ENCODE measurements at places on chromosomes 6 and 20. TPM values are rescaled to one million over a fixed set of nuclear protein-coding genes. Genes with fewer than 3 reads are reported as not detected.

DNA sequence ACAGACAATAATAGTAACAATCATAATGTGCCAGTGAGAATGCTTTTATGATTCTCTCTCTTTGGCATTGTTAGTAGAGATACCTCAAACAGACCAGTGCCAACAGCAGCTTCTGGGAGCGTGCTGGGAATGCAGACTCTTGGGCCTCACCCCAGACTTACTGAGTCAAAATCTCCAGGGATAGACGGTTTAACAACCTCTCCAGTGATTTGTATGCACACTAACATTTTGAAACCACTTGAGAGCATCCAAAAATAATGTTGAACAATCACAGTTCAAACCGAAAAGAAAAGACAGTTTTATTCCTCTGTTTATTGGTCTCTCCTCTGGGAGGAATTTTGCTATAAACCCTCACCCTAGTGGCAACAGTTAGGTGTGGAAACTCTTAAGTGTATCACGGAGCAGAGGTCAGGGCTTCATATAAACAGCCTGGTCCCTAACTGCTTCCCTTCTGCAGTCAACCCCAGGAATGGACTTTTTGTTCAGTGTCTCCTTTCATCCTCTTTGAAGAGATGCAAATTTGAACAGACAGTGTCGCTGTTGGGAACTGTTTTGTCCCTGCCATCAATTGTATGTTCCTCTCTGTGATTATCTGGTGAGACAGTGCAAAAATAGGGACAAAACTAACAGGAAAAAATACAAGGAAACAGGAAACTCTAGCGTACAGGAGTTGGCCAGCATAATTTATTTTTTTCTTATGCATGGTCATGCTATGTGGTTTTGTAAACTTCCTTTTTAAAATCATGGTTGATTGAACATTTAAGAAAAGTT lies 162.4 kb upstream of the BTBD3 start:
- DNase-seq: no peak

DNA sequence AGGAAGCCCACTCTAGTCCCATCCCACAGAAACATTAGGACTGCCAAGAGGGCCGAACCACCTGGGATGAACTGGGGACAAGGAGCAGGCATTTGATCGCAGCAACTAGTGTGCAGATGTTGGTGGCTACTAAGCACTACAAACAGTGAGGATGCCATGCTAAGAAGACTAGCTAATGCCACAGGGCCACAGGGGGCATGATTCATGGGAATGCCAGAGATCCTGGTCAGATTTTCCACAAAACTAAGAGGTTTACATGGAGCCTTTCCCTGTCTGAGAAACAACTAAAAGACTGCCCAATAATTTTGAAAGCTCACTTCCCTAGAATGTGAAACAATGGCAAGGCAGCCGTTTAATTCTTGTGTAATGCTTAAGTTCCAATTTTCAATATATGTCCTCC lies 375.9 kb upstream of the PTCHD4 start:
- DNase-seq: no peak

DNA sequence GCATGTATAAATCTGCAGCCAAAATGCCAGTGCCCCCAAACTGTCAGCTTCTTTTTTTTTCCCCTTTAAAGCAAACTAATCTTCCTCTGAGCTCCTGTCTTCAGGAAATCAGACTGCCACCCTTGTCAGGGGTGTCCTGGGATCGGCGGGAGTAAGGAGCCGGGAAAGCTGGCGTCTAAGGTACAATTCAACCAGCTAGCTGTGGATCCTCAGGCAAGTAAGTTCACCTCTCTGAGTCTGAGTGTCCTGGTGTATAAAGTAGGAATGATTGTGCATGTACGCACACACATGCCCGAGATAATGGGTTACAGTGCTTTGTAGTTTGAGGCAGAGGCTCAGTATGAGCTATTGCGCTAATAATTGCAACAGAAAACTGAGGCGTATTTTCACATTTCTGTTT lies 98.3 kb downstream of the ANKRD60 start:
- DNase-seq: no peak

RSPH4A gene
- 0.60 TPM for total RNA-seq

HLA-DOB gene
- total RNA-seq: 6.6 TPM

TREM2 gene
- total RNA-seq: not detected
